ENCODE measurements at places on chromosomes 16 and 17.

GRCh38 chr16:21584817-21585216 lies 14.6 kb upstream of the METTL9 start:
- DNase-seq = no peak

GRCh38 chr16:30787613-30788378 lies 791 bp upstream of the ZNF629 start:
- no peak for DNase-seq

- DNase-seq = no peak
Observed at GRCh38 chr17:29572691-29573557, 4.4 kb downstream of the TP53I13 start.

GRCh38 chr17:45091778-45092425 lies 30.8 kb downstream of the NMT1 start:
- no peak for DNase-seq

DNA sequence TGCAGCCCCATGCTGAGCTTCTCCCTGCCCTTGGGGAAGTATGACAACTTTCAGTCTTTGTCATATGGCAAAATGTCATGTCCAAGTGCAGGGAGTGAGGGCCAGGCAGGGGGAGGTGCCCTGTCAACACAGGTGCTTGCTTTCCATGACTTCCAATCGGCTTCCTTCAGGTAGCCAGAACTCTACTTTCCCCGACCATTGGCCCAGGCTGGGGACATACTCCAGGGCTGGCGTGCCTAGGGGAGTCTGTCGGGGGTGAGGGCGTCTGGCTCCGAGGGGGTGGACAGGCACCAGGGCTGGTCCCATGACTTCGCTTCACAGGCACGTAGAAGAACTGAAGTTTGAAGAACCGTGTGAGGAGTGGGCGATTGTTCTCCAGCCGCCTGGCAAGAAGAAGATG lies 19.8 kb upstream of the PIK3R6 start:
- no peak for DNase-seq

DNA sequence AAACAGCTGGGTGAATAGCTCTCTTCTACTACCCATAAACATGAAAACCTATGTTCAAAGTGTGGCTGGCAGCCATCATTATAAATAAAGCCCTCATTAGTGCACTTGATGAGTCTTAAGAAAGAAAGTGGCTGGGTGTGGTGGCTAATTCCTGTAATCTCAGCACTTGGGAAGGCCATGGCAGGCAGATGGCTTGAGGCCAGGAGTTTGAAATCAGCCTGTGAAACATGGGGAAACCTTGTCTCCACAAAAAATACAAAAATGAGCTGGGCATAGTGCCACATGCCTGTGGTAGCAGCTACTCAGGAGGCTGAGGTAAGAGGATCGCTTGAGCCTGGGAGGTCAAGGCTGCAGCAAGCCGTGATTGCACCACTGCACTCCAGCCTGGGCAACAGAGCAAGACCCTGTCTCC lies 28.3 kb upstream of the APPBP2 start:
- DNase-seq = no peak
